ENCODE measurements at places on chromosomes 12 and 14.

GRCh38 chr12:75542942-75543341, 31.5 kb upstream of the KRR1 start:
- DNase-seq, result no peak

DNA sequence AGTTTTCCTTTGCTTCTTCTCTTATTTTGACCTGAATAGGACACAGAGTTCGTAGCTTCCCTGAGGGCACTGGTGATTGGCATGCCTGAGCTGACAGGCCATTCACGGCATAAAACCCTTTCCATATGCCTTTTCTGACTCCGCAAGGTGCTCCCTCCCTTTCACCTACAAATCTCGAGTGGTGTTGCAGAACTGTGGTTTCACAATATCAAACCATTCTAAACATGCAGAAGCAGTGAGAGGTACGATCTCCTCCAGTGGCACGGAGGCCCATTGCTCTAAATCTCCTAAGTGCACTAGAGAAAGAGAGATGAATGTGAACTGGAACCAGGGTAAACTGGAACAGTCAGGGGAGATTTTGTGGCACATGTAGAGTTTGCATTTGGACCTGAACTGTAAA, 23.9 kb downstream of the CLSTN3 start:
- DNase-seq, result no peak

DNA sequence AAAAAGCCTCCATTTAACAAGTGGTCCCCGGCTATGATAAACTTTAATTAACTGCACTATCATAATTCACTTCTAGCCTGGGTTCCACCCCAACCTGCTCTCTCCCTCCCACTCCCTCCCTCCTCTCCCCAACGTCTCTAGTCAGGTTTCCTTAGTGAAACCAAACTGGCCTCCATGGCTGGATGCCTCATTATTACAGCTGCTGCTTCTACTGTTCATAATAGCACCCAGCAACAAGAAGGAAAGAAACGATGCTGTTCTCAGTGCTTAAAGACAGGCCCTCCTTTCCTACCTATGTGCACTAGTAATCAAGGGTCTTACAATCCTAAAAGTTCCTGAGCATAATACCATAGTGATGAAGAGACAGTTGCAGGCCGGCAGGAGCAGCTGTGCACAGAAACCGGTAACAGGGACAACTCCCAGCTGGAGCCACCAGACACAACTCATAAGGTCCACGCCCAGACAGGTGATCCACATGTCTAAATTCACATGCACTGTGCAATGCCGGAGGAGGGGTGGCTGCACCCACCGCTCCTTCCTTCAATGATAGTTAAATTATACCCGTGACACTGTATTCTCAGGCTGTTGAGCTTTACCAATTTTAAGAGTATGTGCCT, 6.2 kb downstream of the IRF2BPL start:
- DNase-seq, result no peak

- DNase-seq, result no peak
Observed at GRCh38 chr12:48423171-48423570, 49.2 kb upstream of the ANP32D start.

DNA sequence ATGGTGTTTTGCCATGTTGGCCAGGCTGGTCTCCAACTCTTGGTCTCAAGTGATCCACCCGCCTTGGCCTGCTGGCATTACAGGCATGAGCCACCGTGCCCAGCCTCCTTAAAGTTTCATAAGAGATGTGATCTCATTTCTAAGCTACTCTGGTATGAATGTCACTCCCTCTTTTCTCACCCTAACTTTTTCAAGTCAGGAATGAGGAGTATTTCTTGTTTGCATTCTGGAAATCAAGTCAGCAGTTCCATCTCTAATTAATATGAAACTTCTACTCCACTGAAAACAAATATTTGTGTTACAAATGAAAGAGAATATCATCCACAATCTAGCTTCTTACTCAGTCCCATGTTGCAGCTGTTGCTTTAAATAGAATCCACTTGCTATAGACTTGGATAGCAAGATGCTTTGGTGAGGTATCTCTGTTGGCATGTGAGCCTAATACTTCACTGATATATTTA, 61.3 kb downstream of the ARF6 start:
- DNase-seq, result no peak

- DNase-seq, result peak; percentile 63
Observed at GRCh38 chr14:33737446-33737845, 213.4 kb downstream of the EGLN3 start.

All from foreskin melanocyte (primary cell).